ENCODE measurements at places on chromosomes 7 and 10. TPM values are rescaled to one million over a fixed set of nuclear protein-coding genes. Genes with fewer than 3 reads are reported as not detected.

Gene LRWD1
- 21.9 TPM for total RNA-seq

Gene INMT
- total RNA-seq = 9.5 TPM

Gene C7orf57
- 0.29 TPM for total RNA-seq

Gene GLI3
- total RNA-seq = 17.5 TPM

Gene UNCX
- total RNA-seq = 7.5 TPM

Gene TEX47
- total RNA-seq = not detected

Gene STOX1
- 5.4 TPM for total RNA-seq

Gene OLAH
- total RNA-seq = 0.23 TPM

Gene FGL2
- 97.6 TPM for total RNA-seq

Gene COL17A1
- 1.2 TPM for total RNA-seq
